ENCODE measurements at places on chromosomes 16 and 17.

GRCh38 chr17:1096215-1096614 is 83.6 kb downstream of the ABR start:
- DNase-seq = no peak

- DNase-seq = peak; percentile 75
These were observed 1.4 kb downstream of the PHF23 start for GRCh38 chr17:7237761-7238419.

- DNase-seq = no peak
These were observed 114.3 kb downstream of the WWOX start for GRCh38 chr16:78213751-78214150.

DNA sequence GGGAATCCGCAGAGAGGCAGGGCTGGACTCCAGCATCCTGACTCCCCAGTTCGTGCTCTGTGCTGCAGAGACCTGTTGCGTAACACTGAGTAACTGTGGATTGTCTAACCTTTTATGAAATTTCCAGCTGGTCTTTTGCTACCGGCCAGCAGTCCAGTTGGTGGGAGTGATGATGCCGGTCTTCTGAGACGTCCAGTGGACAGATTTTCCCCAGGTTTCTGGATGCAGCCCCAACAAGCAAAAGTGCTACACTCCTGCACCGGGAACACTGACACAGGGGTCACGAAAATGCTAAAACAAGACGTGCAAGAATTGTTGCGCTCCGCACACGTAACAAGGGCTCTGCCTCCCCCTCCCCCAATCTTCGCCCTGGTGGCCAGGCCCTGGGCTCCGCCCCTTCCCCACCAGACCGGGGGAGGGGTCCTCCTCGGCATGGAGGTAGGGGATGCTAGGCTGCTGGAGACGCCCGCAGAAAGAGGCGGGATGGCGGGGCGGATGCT is 701 bp upstream of the MRC2 start:
- DNase-seq = no peak

- DNase-seq = no peak
These were observed at the start of gene TLCD2 for GRCh38 chr17:1709971-1710806. TLCD2 (minus strand) TSS chr17:1710377; CDS start chr17:1710242, 135 bp downstream.

DNA sequence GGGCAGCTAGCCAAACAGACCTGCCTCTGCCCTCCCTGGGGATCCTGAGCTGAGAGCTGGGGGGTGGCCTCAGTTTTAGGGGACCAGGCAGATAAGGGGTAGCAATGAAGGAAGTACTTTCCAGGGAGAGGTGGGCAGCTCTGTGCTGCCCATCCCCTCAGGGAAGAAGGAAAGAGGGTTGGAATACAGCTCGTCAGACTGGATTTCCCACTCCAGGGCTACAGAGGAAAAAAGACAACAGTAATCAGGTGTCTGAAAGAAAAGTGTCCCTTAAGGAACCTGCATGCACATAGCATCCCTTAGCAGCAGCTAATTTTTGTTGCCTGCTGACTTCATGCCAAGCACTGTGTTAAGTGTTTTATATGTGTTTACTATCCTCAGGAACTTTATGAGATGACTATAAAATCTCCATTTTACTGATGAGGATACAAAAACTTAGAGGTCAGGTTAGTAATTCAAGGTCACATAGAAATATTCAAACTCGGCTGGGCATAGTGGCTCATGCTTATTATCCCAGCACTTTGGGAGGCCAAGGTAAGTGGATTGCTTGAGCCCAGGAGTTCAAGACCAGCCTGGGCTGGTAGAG is 3.2 kb upstream of the MRPL58 start:
- DNase-seq = no peak

DNA sequence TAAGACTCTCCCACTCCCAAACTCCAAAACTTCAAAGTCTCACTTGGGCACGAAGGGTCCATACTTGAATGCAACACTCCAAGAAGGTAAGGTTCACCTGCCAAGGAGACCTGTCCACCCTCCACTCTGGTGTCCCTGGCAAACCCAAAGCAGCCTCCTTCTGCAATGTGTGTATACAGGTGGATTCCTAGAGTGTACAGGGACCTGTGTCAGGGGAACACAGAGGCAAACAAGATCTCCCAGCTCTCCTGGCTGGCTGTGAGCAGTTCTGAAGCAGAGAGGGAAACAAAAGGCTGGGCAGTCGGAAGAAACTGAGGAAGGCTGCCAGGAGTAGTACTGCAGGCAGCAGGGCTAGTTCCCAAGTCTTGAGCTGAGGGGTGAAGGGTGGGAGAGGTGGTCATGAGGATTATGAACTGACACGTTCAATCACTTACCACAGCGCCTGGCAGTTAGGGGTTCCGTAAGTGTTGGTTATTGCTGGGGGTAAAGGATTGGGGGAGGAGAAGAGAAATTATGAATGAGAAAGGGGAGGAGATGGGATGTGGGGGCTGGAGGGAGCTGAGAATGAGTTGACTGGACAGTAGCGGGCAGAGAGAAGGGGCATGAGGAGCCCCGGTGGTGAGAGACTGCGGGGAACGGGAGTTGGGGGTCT is 795 bp downstream of the KCTD13 start:
- no peak for DNase-seq

DNA sequence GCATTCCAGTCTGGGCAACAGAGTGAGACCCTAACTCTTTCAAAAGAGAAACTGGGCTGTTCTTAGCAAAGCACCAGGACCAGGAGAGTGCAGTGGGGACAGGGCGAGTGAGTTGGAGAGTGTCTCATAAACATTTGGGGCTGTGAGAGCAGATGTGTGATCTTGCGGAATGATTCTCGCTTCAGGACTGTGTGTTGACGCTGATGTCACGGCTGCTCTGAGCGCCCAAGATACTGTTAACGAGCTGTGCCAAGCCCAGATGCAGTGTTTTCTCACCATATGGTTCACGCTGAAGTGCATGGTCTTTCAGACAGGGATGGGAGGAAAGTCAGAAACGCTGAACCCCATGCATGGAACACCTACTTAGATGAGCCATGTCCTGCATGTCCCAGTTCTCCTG is 438.2 kb downstream of the HS3ST4 start:
- DNase-seq = no peak

- DNase-seq = peak; percentile 70
These were observed at the start of gene COG1 for GRCh38 chr17:73192894-73193701. COG1 (plus strand) TSS chr17:73193055; CDS start chr17:73193070, 15 bp downstream.

- DNase-seq = no peak
These were observed 349.2 kb upstream of the SALL1 start for GRCh38 chr16:51500306-51500705.

GRCh38 chr17:78441271-78441971 is 63.0 kb downstream of the PGS1 start:
- DNase-seq = no peak

DNA sequence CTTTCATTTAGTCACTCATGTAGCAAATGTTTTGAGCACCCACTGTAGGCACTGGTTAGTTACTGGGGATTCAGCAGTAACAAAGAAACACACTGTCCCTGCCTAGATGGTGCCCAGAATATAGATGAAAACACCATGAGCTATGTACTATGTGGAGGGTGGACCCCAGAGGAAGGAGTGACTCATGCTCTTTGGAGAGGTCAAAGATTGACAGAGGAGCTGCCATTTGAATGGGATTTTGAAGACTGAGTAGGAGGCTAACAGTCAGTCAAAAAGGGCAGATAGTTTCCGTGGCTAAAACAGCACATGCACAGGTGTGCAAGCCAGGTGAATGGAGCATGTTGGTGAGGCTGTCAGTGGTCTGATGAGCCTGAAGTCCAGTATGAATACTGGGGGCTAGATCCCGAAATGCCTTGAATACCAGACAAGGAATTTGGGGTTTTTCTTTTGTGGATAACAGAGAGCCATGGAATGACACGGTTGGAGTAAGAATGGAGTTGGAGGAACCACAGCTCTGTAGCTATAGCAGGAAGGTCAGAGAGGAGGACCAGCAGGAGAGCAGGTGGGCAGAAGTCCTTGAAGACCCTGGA is 6.1 kb downstream of the IL21R start:
- no peak for DNase-seq

DNA sequence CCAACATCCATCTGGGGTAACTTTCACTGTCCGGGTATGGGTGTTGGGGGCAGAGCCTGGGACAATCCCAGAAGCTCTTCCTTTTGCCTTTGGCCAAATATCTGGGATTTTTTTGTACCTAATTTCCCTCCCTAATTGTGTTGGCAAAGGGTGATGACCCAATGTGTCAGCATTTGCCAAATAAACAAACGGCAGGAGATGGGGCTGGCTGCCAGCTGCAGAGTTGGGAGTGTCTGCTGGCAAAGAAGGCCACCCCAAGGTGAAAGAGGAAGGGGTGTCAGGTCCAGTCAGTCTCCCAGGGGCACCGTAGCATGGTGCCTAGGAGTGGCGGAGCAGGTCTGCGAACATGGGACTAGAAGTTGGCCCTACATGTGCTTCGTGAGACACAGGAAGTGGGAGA is 73.0 kb downstream of the SLC6A2 start:
- no peak for DNase-seq

DNA sequence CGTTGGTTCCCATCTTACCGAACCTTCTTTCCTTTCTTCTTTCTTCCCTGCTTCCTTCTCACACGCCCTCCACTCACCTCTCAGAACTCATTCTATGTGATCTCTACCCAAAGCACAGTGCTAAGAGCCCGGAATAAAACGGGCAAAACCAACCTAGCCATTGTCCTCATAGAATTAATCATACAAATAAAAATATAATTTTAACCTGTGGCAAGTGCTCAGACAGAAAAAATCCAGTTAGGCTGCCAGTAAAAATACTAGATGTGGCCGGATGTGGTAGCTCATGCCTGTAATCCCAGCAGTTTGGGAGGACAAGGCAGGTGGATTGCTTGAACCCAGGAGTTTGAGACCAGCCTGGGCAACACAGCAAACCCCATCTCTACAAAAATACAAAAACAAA is 27.0 kb downstream of the BMERB1 start:
- no peak for DNase-seq

- no peak for DNase-seq
These were observed 387.2 kb downstream of the SEC14L1 start for GRCh38 chr17:77527836-77528505.

All from T-helper 2 cell (primary cell).